Activated T-helper 2 cell treated with anti-CD3 and anti-CD28 coated beads, Interferon-gamma antibody, Interleukin-2, Interleukin-4, amounts not matched to agents 10 μg/mL and 5 μg/mL and 100 μg/mL, durations not matched to agents 14 hours and 24 hours and 36 hours (primary cell): ENCODE measurements at places on chromosomes 6 and 20. TPM values are rescaled to one million over a fixed set of nuclear protein-coding genes. Genes with fewer than 3 reads are reported as not detected.
A peak's percentile ranks its signal among the peaks of the same experiment; 100 is the strongest.

GRCh38 chr6:137949686-137950390 is 82.8 kb downstream of the TNFAIP3 start:
- DNase-seq: no peak

- peak; percentile 64 for DNase-seq
Observed at GRCh38 chr6:37691904-37692806, 5.5 kb downstream of the MDGA1 start.

DNA sequence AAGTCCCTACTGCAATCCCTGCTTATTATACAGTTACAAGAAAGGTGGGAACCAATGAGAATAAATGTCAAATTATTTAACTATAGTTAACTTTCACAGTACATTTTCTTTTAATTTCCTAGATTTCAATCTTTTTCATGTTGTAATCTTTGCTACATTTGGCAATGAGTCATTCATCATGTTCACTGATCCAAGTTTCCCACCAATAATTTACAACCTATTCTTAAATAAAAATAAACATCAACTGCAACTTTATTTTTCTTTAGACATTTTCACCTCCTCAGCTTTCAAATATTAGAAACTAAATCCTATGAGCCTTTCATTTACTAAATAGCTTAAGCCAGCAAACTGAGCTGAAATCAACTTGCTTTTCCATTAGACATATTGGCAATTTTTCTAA is 541.3 kb upstream of the BTBD3 start:
- DNase-seq: no peak

GRCh38 chr6:56335726-56336125 is 88.3 kb upstream of the COL21A1 start:
- DNase-seq: no peak

DLK2 gene
- total RNA-seq: 2.1 and 2.5 TPM in 2 replicates
